Activated T-helper 9 cell treated with anti-CD3 and anti-CD28 coated beads, Interleukin-2, amount 50 U/mL, for 16 hours (primary cell): ENCODE measurements at places on chromosomes 2 and 18.

DNA sequence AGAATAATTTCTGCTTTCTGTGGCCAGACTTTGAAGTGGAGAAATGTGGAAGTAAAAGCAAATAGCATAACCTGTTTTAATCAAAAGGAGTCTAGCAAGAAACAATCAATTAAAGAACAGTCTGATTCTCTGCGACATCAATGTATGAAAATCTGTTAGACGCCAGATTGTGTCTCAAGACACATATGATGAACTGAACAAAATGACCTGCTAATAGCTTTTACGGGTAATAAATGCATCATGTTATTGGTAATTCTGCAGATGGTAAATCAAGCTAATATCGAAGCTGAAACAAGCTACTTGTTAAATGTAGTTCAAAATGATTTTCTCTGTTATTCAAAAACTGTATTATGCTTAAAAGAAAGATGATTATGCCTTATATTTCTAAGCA, 208.5 kb upstream of the FIGN start:
- no peak for DNase-seq

- no peak for DNase-seq
Measured at GRCh38 chr2:201580486-201580885, 62.8 kb downstream of the TMEM237 start.

DNA sequence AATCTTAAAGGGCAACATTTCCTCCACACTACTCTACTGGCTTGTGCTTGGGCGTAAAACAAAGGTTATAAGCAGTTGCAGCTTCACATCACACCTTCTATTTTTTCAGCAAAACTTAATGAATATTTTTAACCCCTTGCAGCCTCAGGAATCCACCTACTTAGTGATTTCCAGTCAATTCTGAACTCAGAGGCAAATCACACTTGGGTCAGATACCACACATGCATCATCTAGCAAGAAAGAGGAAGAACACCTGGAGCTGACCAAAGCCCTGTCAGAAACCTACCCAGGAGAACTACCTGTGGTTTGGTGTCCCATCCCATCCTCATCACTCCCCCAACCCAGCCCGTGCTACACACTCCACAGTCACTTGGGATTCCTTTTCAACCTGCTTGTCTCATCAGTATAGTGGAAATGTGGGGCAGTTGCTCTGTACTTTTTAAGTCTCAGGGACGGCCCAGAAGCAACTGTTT, 25.5 kb downstream of the PIAS2 start:
- no peak for DNase-seq

DNA sequence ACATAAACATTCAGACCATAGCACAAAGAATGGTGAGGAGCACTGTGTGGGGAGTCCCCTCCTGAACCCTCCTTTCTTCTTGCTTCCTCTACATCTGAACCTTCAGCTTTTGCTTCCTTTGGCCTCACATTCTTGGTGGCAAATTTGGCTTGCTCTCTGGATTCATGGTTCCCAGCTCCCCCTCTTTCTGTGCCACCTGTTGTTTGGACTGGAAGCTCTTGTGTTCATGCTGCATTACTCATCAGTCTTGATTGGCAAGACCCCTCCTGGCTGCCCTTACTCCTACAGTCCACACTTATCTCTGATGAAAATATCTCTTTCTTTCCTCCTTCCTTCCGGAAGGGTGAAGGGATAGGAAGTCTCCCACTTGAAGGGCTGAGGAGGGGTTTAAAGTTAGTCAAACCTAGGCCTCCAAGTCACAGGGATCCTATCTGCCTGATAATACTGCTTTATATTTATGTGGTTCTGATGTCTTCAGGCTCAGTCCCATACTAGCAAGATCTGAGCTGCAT, 70.0 kb downstream of the MYO3B start:
- DNase-seq = no peak

- no peak for DNase-seq
Measured at GRCh38 chr2:121583555-121583954, 52.9 kb downstream of the RNU4ATAC start.

- no peak for DNase-seq
Measured at GRCh38 chr2:98369710-98370239, 23.5 kb downstream of the CNGA3 start.

- DNase-seq = no peak
Measured at GRCh38 chr2:97911922-97912575, 83.7 kb downstream of the TMEM131 start.

DNA sequence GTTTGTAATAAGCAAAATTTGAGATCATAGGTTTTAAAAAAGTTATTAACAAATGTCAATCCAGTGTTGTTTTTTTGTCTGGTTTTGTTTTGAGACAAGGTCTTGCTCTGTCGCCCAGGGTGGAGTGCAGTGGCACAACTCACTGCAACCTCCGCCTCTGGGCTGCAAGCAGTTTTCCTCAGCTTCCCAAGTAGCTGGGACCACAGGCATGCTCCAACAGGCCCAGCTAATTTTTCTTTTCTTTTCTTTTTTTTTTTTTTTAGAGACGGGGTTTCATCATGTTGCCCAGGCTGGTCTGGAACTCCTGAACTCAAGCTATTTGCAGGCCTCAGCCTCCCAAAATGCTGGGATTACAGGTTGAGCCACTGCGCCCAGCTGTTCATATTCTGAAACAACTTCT, 31.3 kb downstream of the GALNT3 start:
- DNase-seq = no peak

- no peak for DNase-seq
Measured at GRCh38 chr18:22005191-22005841, 164.1 kb upstream of the GATA6 start.

DNA sequence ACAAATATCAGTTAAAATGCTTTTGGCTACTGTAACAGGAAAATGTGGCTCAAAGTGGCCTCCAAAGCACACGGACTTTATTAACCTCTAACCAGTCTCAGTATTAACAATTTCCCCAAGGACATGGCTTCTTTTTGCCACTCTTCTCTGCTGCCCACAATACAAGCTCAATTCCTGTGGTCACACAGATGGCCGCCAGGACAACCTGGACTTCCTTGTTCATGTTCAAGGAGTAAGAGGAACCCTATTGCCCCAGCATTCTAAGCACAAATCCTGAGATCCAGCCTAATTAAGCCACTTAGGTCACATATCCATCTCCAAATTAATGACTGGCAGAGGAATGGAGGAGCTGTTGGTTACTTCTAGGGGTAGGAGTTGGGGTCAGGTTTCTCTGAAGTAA, 38.2 kb downstream of the AOX1 start:
- no peak for DNase-seq
